ENCODE measurements at places on chromosomes 11 and 22.

DNA sequence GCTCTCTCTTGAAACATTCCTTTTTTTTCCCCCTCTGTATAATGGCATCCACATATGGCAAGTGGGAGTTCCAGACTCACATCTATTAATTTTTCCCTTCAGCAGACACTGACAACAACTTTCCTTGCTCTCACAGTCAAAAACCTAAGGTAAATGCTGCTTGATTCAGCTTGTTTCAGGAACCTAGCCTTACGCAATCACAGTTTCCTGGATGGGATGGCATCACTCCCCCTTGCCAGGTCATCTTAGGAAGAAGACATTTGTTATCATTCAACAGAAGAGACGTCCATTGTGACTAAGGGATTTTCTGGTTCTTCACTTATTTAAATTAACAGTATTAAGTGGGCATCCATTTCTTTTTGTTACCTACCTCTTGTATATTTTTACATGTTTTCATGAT, 112.0 kb upstream of the PDGFD start:
- no peak for DNase-seq

DNA sequence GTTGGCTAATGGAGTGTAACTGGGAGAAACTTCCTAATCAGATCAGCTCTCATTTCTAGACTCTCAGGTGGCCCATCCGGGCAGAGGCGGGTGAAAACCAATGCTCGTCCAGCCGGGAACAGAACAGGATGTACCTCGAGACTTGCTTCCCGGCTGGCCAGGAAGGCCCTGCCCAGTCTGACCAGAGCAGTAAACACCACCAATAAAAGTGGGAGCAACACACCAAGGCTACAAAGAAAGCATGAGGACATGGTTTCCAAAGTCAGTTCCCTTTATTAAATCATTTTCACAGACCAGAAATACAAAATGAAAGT, 940 bp upstream of the TNKS1BP1 start:
- DNase-seq: no peak

DNA sequence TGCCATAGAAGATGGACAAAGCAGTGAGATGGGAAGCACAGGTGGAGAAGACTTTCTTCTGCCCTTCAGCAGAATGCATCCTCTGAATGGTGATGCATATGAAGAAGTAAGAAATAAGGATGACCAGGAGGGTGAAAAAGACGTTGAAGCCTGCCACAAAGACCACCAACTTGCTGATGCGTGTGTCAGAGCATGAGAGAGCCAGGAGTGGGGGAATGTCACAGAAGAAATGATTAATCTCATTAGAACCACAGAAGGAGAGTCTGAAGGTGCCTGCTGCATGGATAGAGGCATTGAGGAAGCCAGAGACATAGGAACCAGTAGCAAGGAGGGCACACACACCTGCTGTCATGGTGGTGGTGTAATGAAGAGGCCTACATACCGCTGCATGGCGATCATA, 550 bp downstream of the OR5B21 start:
- DNase-seq: no peak

- DNase-seq: no peak
Observed at GRCh38 chr11:92460213-92460612, 235.6 kb downstream of the FAT3 start.

GRCh38 chr11:9716275-9717039, 52.6 kb downstream of the SWAP70 start:
- DNase-seq: no peak

GRCh38 chr11:111986589-111986988, 38.6 kb upstream of the DLAT start:
- no peak for DNase-seq

DNA sequence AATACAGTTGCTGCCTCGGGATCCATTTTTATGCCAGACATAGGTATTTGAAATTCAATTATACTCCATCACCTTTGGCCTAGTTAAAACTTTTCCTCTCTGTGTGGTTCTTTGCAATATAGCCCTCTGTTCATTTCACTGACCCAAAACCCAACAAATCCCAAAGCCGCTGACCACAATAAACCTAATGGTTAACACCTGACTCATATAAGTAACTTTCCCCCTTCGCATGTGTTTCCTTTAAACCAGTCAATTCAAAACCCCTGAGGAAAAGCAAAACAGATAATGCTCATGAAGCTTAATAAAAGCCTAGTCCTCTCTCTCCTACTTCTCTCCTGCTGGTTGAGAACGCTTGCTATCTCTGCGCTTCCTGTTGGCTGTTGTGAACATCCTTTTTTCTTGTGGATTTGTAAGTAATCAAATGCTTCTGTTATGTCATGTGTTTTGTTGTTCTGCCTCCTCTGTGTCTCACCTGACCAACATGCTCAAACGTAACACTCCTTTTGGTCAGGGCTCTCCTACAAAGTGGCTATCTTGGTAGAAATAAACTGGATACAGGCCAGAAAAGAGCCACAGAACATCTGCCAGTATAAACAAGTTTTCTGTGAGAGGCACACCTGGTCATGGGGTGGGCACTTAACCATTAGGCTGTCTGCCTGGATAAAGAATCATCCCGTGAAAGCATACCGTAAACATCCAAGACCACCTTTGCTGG, 652.6 kb downstream of the METTL15 start:
- no peak for DNase-seq

DNA sequence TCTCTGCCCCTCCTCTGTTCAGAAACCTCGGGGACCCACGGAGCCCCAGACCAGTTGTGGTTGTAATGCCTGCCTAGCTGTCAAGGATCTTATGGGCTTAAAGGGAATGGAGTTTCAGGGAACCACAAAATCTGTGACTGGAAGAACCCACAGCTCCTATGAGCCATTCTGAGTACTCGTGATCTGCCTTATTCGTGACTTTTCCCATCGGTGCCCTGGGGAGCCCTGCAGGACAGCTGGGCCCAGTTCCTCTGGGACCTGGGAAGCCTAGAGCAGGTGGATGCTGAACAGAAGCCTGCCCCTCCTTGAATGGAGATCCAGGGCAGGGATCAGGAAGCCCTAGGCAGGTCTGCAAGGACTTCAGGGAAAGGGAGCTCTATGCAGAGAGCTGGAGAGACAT, 42.1 kb upstream of the TTC12 start:
- DNase-seq: no peak

DNA sequence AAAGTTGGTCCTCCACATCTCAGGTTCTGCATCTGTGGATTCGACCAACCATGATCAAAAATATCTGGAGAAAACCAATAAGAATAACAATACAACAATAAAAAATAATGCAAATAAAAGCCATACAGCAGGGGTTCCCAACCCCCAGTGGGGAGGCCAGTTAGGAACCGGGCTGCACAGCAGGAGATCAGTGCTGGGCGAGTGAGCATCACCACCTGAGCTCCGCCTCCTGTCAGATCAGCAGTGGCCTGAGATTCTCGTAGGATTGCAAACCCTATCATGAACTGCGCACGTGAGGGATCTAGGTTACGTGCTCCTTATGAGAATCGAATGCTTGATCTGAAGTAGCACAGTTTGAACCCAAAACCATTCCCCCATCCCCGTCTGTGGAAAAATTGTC, 25.4 kb upstream of the MYO18B start:
- DNase-seq: no peak

DNA sequence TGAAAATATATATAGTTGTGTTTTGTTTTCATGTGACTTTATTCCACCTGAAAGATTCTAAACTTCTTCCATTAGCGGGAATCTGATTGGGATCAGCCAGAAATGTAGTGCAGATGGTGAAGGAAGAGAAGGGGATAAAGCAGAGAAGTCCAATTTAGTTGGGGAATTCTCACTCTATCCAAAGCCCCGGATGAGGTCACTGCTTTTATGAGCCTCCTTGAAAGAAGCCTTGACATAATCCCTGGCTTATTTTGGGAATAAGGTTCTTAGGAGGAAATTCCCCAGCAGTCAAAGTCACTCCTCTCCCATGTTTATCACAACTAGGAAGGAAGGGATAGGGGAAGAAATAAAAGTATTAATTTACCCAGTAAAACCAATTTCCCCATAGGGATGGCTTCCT, 41.1 kb downstream of the OSBP start:
- DNase-seq: no peak

DNA sequence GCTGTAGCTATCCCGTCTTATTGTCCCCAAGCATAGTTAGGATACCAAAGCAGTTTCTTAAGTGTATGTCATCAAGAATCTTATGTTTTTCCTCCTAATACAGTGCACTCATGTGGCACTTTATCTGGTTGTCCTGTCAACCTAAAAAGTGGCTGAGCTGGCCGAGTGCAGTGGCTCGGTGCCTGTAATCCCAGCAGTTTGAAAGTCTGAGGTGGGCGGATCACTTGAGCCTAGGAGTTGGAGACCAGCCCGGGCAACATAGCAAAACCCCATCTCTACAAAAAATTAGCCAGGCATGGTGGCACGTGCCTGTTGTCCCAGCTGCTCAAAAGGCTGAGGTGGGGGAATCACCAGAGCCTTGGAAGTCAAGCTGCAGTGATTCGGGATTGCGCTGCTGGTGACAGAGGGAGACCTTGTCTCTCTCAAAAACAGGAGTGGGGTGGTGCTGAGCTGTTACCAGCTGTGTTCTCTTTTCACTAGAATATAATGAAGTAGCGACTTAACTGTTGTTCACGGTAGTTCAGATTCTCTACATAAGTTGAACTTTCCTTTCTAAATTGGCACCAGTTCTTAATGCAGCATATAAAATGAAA, 48.1 kb downstream of the EP300 start:
- DNase-seq: no peak

- DNase-seq: peak; percentile 38
Observed at GRCh38 chr22:45577746-45578523, 75.3 kb downstream of the FBLN1 start.

DNA sequence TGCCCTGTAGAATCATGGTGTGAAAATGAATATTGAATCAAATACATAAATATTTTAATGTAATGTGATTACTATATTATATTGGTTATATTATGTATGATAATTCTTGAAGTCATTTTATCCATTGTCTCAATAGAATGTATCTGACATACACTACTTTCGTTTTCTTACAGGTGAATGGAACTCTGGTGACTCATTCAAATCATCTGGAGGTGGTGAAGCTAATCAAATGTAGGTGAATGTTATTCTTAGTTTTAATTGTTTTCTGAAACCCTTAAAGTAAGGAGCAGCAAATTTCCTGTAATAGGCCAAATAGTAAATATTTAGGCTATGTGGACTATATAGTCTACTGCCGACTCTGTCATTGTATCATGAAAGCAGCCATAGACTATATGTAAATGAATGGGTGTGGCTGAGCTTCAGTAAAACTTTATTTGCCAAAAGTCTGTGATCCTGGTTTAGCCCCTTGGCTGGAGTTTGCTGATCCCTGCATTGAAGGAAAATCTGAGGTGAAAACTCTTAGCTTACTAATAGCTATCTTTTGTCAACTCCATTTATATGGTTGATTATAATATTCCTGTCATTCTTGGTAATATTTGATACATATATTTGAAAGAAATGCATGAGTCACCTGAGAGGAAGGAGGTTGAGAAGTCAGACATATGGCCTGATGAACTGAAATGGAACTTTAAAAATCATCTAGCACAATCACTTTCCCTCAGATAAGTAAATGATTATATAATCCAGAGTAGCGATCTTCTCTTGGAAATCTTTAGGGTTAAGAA, 87.2 kb upstream of the GRIK4 start:
- no peak for DNase-seq

GRCh38 chr11:126713806-126714205, 286.8 kb downstream of the KIRREL3 start:
- no peak for DNase-seq

DNA sequence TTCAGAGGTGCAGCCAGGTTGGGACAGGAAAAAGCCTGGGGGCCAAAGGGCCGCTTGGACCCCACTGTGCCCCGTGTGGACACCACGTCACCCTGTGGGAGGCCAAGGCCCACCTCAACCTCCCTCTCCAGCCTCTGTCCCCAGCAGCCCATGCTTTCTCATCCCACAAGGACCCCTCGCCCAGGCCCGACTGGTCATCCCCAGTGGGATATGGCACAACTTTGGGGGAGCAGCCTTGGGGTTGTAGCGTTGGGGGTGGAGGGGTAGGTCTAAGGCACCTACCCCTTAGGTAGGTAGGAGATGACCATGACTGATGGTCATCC, 44.0 kb downstream of the IGF2 start:
- no peak for DNase-seq

- DNase-seq: no peak
Observed at GRCh38 chr11:78957476-78958245, 383.0 kb upstream of the NARS2 start.

DNA sequence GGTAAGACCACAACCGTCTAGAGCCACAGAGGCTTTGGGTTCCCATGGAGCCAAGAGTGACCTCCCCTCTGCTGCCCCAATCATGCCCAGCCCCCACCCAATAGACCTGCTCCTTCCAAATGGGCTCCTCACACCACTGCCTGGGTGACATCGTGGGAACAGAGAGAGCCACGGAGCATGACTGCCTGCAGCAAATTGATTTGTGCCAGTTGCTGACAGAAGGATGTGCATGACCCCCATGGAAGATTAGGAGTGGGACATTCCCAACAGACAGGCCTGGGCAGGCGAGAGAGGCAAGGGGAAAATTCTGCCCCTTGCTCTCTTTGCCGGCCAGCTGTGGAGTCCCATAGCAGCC, 88.5 kb downstream of the TENM4 start:
- no peak for DNase-seq

DNA sequence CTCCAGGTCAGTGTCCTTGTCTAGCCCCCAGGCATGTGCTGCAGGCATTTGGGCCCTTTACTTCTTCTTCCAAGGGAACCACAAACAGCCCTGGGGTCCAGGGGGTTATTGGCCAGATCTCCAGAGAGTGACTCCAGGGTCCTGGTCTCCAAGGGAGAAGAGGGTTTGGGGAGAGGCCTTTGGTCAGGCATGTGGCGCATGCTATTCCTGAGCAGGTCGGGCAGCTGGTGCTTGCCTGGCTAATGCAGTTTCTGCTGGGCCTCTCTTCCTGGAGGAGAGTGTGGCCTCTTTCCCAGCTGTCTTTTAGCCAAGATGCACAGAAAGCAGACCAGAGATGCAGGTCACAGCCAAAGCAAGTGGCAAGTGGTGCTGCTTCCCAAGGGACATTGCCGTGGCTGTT, 3.8 kb upstream of the RFPL2 start:
- no peak for DNase-seq

DNA sequence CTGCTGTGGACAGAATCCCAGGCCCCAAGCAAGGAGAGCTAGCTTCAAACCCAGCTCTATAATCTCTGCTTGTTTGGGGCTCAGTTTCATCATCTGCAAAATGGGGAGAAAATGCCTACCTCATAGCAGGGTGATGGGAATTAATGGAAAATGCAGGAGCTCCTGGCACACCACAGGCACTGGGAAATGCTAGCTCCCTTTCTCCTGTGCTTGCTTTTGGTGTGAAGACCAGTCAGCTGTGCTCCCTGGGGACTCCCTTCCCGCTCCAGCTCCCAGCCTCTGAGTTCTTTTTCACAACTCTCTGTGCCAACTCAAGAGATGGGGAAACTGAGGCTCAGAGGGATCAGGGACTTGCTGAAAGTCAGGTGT, 8.2 kb upstream of the SERPINH1 start:
- DNase-seq: no peak

DNA sequence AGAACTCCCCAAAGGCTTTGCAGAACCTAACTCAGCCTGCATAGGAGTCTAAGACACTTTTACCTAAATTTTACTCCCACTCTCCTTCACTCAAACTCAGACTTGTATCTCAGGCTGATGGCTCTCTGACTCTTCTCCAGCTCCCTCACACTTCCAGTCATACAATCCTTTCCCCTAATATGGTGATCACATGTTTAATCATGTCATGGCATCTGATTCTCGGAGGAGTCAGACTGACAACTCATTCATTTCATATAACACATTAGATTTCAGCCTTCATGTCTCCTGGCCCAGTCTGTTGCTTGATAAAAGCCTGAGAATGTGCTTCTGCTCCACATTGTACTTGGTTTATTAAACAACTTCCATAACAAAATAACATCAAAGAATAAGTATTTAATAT, 1503.9 kb upstream of the TENM4 start:
- DNase-seq: no peak

All from naive thymus-derived CD8-positive, alpha-beta T cell (primary cell).